Gastroesophageal sphincter (tissue), 4 donors: ENCODE measurements at places on chromosomes 1 and 21.

GRCh38 chr1:54806931-54807611 is 5.9 kb upstream of the TTC22 start:
- ATAC-seq: no peak

- no peak for ATAC-seq
Measured at GRCh38 chr1:205088341-205088740, 4.1 kb upstream of the TMEM81 start.

- no peak for ATAC-seq
Measured at GRCh38 chr1:54221113-54221834, 21.3 kb downstream of the MRPL37 start.

DNA sequence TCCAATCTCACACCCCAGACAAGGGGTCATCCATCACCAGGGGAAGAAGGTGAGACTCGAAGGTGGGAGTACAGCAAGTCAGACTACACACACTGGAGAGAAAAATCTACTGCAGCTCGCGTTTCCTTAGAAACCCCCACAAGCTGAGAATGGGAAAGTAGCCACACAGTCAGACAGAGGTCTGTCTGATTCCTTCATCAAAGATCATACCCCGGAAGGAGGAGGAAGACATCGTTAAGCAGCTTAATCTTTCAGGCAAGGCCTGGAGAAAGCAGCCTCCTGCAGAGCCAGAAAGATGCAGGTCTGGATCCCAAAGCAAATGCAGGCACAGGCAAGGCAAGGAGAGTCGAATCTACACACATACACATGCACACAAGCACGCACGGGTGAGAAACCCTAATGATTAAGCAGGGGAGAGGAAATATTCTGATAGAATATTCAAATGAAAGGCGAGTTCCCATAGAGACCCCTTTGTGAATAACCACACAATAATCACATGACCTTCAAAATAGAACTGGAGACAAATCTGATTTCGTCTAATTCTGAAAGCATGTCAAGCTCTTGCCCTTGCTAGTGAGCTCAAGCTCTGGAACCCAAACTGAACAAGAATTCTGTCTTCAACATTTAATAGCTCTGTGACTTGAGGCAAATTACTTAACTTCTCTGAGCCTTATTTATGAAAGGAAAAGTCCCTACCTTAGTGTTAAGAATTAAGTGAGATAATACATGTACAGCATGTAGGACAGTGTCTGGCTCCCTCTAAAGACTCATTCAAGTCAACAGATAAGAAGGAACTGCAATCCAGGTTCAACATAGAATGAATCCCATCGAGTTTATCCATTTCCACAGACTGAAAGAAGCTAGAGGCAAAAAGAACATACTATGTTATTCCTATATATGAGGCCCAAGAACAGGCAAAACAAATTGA is 387.8 kb downstream of the OMA1 start:
- no peak for ATAC-seq

- no peak for ATAC-seq
Measured at GRCh38 chr1:58575551-58576324, 1.3 kb downstream of the TACSTD2 start.

DNA sequence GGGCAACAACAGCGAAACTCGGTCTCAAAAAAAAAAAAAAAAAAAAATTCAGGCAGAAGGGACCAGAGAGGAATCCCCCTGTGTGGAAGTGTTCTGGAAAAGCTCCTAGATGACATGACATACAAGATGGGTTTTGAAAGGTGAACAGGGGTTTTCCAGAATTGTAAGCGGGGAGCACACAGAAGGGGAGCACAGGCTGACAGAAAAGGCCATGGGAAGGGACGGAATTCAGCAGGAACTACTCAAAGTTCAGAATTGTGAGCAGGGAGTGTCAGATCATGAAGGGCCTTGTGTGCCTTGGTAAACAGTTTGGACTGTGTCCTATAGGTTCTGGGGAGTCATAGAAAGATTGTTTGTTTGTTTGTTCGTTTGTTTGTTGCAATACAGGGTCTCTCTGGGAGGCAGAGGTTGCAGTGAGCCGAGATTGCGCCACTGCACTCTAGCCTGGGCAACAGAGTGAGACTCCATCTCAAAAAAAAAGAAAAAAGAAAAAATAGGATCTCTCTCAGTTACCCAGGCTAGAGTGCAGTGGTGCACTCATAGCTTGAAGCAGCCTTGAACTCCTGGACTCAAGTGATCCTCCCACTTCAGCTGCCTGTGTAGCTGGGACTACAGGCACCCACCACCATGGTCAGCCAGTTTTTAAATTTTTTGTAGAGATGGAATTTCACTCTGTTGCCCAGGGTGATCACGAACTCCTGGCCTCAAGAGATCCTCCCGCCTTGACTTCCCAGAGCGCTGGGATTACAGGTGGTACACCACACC is 1.2 kb upstream of the RHBDL2 start:
- no peak for ATAC-seq

- no peak for ATAC-seq
Measured at GRCh38 chr21:38240129-38240528, 16.7 kb upstream of the KCNJ15 start.
